ENCODE measurements at places on chromosomes 7 and 10.

GRCh38 chr7:21941611-21942141 lies 4.0 kb downstream of the CDCA7L start:
- DNase-seq: no peak

DNA sequence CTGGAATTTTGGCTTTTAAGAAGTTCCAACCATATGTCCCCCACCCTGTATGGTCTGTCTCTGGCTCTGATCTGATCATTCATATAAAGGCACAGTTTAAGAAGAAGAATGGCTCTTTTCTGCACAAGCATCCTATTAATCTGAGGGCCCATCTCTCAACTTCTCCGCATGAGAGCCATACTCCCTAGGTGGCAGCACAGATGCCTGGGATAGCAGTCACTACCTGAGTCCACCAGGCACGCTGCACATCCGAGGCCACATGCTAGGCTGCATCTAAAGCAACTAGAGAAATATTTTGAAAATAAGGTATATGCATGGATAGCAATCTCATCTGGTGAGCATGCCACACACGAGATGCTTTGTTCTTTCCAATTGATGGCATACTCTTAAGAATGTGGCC lies 565.5 kb downstream of the PARD3 start:
- no peak for DNase-seq

DNA sequence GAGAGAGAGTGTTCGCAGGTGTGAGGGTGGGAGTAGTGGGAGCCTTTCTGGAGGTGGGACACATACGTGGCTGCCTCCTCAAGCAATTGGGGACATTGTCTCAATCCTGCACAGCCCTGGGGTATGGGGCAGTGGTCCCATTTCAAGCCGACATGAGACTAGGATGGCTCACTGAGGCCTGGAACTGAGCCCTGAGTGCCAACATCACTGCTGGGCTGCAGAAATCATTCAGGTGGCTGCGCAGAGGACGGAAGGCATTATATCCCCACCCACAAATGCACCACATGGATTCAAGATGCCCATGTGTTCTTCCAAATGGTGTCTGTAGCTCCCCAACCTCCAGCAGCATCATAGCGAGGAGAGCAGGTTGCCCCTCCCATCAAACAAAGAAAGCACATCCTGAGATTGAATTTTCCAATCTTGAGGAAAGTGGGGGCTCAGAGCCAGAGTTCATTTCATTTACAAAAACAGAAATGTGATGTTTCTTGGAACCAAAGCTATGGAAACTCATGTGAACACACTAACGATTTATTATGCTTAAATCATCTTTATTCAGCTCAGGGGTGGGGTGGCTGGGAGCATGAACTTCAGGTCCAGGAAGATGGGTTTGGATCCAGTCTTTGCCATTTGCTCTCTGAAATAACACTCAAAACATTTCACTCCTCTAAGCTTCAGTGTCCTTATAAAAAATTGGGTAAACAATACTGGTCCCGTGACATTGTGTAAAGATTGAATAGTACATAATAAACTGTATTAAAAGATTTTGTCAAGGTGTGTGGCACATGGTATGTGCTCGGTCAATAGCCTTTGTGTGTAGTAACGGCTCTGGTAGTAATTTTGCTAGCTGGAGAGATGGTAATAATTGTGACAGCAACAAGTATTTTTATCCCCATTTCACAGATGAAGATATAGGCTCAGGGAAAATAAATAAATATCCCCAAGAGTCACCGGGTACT lies 4.6 kb downstream of the SFTPA2 start:
- no peak for DNase-seq

DNA sequence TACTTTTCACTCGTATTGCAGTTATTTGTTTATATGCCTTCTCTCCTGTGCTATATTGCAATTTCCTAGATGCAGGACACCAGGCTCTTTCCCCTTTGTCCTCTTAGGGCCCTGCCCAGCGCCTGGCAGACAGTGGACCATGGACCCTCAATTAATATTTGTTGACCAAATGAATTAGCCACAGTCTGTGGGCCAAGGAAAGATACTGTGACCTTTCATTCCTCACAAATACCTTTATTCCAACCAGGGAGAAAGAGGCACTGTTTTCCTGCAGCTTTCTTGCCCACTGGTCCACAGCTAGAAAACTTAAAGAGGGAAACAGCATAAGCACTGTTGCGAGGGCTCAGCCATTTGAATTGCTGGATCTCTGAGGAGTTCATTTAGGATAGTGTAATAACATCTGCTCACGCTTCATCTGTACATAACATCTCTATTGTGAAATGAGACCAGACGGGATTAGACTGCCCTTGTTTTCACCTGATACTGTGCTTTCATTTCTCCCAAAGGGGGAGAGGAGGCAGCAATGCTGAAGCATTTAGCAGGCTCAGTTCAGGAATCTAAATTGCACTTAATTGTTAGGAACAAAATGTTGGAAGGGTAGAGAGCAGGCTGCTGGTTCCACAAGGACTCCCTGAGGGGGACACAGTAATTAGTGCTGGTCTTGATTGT lies 46.7 kb downstream of the TNS3 start:
- no peak for DNase-seq

GRCh38 chr10:18436902-18437301 lies 214.5 kb downstream of the NSUN6 start:
- no peak for DNase-seq

- DNase-seq: no peak
Observed at GRCh38 chr7:141208539-141208938, 134.7 kb downstream of the TMEM178B start.

DNA sequence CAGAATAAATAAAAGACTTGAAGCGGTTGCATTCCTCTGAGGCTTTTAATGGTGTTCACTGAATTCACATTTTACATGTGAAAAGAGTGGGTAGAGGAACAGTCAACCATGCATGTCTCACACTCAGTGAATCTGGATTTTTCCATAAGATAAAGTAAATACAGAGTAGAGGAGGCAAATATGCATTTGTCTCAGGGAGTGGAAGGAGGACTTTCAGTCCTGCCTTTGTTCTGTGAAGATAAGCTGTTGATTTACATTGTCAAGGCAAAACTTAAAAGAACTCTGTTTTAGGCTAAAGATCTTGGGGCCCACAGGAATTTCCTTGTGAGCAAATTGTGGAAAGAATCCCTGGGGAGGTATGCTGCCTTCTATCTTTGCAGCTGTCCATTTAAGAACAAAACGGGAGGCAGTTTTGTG lies 825.3 kb upstream of the MBL2 start:
- no peak for DNase-seq

Measured in stimulated activated CD4-positive, alpha-beta T cell treated with anti-CD3 and anti-CD28 coated beads, Interleukin-15, amount 100 ng/mL, for 1 hour (primary cell).